Stimulated activated CD4-positive, alpha-beta T cell treated with anti-CD3 and anti-CD28 coated beads, Interleukin-2, amount 100 ng/mL, for 4 hours (primary cell): ENCODE measurements at places on chromosomes 4 and X.

DNA sequence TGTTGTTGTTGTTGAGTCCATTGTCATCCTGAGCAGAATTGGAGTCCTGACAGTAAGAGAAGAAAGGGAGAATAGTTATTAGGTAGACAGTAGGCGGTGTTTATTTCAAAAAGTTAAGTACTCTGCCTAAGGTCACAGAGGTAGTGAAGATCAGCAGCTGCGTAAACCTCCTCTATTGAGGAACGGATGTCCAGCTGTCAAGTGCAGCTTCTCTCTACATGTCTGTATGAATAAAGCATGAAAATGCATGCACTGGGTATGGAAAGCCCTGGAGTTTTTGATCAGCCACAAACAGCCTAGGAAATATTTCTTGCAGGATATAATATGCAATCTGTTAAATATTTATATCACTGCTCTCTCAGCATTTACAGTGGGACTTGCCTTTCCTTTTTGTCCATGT lies 109.4 kb upstream of the CBLL2 start:
- DNase-seq, result no peak

GRCh38 chr4:176409627-176410026 lies 89.9 kb downstream of the SPCS3 start:
- no peak for DNase-seq

DNA sequence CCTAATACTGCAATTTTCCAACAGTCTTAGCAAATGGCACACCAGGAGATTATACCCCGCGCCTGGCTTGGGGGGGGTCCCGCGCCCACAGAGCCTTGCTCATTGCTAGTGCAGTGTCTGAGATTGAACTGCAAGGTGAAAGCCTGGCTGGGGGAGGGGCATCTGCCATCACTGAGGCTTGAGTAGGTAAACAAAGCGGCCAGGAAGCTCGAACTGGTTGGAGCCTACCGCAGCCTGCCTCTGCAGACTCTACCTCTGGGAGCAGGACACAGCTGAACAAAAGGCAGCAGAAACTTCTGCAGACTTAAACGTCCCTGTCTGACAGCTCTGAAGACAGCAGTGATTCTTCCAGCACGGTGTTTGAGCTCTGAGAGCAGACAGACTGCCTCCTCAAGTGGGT lies 172.8 kb upstream of the NAP1L5 start:
- DNase-seq, result no peak

DNA sequence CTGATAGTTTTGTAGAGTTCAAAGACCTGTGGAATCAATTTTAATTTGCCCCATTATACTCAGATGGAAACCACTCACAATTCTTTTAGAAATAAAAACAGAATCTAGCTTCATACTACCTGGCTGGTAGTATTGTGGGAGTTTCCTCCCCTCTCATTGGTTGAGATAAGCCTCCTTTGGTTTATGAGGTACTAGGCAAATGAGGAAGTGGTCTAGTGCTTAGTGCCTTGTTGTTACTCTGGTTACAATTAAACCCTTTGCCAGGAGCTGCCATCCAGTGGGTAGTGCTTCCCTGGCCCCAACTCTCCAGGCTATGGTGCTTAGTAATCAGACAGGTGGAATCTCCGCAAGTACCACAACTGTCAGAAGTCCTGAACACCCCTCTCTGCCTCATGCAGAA lies 118.3 kb downstream of the CDKL5 start:
- no peak for DNase-seq

DNA sequence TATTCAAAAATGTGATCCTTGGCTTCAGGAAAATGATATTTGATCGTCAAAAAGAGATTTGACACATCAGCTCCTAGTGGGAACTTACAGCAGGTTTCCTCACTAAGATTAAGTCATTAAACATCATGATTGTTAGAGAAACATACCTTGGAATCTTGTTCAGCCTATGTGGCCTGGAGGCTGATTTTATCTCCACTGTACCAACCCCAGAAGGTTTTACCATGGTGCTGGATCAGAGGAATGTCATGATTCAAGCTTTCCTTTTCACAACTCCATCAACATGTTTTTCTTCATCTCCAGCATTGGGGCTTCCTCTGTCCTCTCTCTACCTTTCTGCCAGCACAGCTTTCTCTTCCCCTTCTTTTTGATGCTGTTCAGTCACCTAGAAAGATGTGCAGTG lies 68.4 kb upstream of the MID1IP1 start:
- DNase-seq, result no peak

DNA sequence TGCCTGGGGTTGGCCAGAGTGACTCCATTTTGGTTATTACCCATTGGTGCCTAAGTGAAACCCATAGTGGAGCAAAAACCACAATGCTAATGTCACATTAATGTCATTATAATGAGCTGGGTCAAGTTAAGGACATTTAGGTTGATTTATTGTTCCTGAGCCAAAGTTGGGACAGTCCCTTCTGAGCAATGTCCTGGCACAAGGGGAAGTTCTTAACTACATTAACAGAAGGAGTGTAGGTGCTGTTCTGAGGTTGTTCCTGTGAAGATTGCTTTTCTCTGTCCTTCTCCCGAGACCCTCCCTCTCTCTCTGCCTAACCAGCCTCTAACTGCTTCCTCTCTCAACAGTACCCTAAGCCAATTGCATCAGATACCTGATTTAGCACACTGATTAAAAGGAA lies 1956.8 kb upstream of the PCDH10 start:
- DNase-seq, result no peak

- no peak for DNase-seq
Observed at GRCh38 chr4:155187989-155188388, 20.4 kb upstream of the NPY2R start.

DNA sequence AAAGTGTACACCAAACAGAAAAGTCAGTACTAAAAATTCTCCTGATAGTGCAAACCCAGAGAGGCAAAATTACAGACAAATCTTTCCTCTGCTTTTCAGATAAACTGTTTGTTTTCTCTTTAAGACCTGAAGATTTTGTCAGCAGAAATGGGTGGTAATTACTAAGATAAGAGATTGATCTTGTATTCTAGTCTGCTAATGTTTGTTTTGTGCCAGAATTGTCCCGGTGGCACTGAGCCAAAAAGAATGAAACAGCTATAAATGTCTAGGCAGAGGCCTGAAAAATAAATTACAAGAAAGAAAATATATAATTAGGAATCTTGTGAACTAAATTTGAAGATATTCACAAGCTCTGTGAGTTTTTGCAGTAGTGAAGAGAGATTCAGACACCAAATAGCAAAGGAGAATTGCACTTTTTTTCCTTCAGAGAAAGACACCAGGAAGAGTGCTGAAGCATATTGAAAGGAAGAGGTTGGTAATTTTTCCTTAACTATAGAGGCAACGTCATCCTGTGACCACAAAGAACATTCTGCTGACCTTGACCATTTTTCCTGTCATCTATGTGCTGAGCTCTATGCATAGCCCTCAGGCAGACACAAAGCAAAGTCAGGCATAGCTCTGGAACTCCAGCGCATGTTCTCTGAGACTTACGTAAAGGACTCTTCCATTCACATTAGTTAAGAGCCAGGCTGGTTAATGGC lies 314.5 kb upstream of the RASGEF1B start:
- DNase-seq, result no peak

- DNase-seq, result no peak
Observed at GRCh38 chrX:7086384-7086783, 61.1 kb upstream of the STS start.

DNA sequence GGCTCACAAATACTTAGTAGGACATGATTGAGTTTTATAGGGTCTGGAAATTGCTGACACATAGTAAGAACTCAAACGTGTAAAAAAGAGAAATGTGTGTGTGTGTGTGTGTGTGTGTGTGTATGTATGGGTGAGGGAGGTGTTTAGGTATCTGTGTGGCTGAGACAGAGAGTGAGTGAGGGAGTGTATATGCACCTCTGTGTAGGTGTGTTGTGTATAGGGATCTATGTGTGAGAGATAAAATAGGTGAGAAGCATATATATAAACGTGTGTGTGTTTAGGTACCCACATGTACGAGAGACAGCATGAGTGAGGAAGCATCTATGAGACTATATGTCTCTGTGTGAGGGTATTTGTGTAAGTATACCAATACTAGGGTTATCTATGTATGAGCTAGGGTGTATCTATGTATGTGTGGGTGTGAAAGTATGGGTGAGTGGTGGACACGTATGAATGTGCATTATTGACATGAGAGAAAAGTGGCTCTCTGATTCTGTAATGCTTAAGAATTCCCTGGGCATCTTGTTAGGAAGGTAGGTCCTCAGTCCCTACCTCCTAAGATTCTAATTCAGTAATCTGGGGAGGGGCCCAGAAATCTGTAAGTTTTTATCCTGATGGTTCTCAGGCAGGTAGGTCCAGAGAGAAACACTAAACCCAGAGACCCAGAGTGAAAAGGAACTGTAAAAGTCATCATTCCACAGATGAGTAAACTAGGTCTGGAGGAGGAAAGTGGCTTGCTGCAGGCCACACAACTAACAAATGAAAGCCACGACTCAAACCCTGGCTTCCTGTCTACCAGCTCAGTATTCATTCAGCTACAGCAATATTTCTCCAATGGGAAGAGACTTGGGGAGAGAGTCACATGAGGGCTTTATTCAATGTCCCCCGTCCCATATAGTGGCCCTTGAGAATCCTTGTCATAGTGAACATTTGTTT lies 237.0 kb downstream of the IDS start:
- no peak for DNase-seq

GRCh38 chr4:156933633-156934258 lies 37.9 kb downstream of the PDGFC start:
- DNase-seq, result no peak

- no peak for DNase-seq
Observed at GRCh38 chr4:183350317-183351071, 28.3 kb upstream of the CLDN24 start.

DNA sequence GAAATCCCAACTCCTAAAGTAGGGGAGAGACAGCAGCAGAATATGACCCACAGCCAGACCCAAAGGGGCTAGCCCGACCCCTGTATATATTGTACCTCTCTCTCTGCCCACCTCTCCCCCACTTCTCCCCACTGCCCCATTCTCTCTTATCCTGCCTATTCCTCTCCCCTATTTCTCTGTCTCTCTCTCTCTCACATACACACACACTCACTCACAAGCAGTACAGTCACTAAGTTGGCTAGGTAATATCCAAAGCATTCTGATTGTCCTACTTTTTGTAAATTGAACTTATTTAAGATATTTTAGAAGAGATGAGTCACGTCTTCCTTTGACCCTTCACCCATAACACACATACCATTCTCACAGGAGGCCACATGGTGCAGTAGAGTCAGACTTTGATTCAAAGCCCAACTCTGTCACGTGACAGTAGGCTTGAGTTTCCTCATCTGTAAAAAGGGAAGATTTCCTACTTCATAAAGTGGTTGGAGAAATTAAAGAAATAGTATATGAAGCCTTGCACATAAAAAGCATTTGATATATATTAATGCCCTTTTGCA lies 29.5 kb downstream of the SRPX2 start:
- no peak for DNase-seq

DNA sequence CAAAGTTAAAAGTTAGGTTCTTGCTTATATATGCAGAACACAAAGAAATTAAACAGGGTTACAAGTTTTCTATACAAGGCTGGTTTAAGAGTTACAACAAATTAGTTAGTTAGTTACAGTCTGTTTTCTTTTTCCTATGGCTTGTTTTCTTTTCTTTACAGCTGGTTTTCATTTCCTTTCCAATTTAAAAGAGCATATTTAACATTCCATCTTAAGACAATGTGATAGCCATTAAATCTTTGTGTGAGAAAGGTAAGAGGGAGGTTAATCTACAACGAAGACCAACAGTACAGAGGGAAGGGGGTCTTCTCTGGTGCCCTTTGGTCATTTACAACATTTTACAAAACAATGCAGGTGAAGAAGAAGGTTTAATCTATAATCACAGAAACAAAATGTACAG lies 290.6 kb downstream of the ZNF674 start:
- no peak for DNase-seq

GRCh38 chrX:10158279-10159144 lies 1.7 kb downstream of the CLCN4 start:
- no peak for DNase-seq

DNA sequence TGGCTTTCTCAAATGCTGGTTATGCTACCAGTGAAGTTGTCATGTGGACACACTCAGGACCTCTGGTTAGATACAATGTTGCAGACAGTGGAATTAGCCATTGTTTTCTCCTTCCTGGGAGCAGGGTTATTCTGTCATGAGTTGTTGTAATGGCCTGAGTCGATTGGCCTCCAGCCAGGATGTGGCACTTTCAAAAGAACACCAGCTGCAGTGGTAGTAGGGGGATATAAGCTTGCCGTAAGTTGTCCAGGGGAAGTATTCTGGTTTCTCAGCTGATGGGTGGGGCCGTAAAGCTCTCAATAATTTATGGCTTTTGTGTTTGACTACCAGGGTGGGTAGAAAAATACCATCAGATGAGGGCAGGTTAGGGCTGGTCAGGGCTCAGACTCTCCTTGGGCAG lies 697.5 kb upstream of the GNPDA2 start:
- DNase-seq, result no peak

- no peak for DNase-seq
Observed at GRCh38 chr4:121192480-121192879, 28.4 kb upstream of the TNIP3 start.

DNA sequence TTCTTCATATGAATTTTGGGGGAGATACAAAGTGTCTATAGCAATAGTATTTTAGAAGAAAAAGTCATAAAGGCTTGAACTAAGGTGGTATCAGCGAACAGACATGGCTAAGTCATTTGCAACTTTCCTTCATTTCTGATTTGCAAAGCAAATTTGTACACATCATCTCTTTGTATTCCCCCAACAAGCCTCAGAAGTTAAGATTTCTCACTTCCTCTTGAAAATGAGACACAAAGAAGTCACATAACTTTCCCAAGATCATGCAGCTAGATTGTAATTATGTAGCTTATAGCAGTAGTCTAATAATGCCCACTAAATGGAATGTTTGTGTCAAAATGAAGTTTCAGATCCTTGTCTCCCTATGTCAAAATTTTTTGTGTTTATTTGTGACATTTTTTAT lies 709.8 kb upstream of the HS3ST1 start:
- DNase-seq, result no peak

DNA sequence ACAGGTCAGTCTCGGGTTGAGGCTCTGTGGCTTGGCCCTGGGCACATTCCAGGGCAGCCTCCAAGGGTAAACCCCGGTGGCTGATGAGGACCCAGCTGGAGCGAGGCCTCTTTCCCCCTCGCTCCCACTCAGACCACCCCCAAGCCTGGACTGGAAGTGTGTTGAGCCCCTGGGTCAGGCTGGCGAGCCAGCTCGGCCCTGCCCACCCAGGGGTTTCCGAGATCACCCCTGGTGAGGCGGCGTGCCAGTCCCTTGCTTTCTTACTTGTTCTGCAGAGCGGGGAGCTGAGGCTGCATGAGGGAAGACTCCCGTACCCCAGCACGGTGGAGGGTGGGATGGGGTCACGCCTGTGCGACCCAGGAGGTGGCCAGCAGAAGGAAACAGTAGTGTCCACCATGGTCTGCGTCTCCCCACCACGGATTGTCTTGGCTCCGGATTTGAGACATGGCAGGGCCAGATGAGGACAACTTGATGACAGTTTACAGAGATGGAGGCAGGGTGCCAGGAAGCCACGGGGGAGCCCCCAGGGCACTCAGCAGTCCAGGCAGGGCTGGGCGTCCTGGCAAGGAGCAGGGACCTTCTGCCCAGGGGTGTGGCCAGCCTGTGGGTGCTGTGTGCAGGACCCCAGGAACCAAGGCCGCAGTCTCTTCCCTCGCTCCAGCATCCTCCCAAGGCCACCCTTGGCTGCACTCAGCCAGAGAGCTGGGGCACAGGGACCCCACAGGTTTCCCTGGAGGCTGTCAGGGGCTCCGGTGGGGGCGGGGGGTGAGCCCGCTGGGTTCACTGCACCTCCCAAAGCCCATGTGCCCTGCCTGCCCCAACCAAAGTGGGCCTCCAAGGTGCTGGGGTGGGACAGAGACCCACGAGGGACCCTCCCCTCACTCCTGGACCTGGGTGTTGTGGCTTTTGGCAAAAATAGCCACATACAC lies 6.6 kb upstream of the FGFRL1 start:
- DNase-seq, result no peak
